Stimulated activated CD4-positive, alpha-beta T cell treated with anti-CD3 and anti-CD28 coated beads, Interleukin-4, amount 100 ng/mL, for 4 hours (primary cell): ENCODE measurements at places on chromosomes 2 and 18.

DNA sequence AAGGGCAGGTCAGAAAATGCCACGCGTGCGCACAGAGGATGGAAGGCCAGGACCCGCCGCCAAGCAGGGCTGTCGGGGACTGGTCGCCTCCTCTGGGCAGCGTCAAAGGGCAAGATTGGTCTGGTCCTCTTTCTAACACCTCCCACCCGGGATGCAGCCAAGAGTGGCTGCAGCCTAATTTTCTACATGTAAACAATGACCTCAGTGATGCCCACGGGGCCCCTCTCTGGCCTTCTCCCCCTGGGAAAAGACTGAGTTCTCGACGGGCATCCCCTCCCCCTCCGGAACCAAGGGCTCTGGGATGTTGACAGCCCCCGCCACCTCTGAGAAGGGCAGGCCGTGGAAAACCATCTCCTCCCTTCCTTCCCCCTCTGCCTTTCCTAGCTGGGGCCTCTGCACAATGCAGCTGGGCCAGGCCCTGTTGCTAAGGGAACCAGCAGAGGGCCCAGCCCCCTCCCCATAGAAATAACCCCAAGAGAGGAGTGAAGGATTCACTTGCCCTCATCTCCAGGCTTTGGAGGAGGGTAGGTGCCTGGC lies 80.0 kb upstream of the ZNF532 start:
- DNase-seq, result no peak

- no peak for DNase-seq
Measured at GRCh38 chr18:67582488-67582887, 66.0 kb upstream of the DSEL start.

DNA sequence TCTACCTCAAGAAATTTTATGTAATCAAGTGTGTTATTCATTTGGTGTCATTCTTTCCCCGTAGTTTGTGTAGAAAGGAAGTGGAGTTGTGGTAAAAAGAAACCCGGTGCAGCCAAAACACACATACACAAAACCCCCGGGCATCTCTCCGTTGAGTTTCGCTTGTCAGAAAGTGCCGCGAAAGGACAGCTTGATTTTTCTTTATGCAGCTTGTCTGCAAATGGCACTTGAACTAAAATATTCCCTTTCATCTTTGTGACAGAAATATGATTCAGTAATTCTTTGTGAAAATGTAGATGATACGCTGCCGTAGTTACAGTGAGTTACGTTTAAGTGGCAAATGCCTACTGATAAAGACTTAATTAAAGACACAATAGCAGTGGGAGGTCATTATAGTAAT lies 268.8 kb upstream of the SPRED2 start:
- DNase-seq, result no peak

DNA sequence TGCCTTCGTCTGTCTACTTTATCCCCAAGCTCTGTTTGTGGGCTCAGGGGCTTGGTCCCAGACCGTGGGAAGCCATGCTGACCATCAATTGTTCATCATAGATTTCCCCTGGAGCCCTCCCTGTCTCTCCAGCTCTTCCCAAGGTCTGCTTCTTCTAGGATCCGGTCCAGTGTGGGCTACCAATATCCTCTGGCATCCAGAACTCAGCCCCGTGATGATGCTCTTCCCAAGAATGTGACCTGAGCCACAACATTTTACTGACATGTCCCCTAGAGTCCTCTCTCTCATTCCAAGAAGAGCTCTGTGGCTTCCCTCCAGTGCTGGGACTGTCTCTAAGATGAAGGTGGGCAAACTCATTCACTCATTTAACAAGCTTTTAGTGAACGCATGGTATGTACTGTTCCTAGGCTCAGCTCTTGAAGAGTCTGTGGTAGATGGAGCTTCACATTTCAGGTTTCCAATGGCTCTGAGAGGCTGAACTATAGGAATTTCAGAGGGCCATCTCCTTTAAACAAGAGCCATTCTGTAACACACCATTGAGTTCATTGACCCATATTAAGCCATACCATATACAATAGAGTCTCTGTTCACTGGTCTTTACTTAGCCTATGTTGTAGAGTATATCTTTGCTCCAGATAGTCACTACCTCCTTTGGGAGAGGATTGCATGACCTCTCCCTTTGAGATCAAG lies 142.0 kb upstream of the APCDD1 start:
- DNase-seq, result no peak

GRCh38 chr2:19580830-19581229 lies 222.4 kb upstream of the OSR1 start:
- DNase-seq, result no peak

DNA sequence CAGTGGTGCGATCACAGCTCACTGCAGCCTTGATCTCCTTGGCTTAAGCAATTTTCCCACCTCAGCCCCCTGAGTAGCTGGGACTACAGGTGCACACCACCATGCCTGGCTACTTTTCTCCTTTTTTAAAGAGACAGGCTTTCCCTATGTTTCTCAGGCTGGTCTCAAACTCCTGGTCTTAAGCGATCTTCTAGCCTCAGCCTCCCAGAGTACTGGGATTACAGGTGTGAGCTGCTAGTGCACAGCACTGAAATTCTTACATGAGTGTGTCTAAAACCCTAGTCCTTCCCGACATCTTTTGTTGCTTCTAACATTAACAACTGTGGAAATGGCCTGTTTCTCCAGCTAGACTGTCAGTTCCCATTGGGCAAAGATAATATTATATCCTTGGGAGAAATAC lies 2.9 kb downstream of the UGP2 start:
- DNase-seq, result no peak

DNA sequence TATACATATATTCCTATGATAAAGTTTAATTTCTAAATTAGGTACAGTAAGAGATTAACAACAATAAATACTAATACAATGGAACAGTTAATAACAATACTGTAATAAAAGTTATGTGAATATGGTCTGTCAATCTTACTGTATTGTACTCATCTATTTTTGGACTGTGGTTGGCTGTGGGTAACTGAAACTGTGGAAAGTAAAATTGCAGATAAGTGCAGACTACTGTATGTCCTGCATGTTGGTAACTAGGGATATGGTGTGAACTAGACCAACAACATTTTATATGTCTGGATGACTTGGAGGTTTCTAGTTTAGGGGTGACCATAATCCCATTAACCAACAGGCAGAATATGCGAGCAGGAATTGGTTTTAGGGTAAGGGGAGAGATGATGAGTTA lies 23.3 kb downstream of the PHLPP1 start:
- no peak for DNase-seq

DNA sequence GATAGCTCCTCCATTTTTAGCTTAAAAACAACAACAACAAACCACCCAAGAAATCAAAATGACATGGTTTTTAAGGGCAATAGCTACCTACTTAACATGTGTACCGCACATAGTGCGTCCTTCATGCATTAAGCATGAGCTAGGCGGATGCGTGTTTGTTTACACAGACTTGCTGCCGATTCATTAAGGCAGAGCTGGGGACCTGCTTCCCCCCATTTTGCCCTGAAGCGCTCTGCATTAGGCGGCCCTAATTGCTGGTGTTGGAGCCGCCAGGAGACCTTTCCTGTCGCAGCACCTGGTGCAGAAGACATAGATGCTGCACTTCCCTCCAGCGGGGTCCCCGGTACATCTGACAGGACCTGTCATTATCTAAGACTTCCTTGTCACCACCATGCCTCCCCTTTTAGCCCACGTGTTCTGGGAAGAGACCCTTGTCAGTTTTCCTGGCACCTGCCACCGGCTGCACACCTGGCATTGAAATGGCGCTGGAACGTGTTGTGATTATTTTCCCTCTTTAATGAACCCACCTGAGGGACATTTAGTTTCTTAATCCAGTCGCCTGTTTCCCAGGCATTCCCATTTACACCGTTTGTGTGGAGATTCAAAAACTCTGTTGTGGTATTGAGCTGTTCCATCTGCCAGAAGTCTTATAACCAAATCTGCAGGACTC lies 261.1 kb upstream of the RAB12 start:
- no peak for DNase-seq

DNA sequence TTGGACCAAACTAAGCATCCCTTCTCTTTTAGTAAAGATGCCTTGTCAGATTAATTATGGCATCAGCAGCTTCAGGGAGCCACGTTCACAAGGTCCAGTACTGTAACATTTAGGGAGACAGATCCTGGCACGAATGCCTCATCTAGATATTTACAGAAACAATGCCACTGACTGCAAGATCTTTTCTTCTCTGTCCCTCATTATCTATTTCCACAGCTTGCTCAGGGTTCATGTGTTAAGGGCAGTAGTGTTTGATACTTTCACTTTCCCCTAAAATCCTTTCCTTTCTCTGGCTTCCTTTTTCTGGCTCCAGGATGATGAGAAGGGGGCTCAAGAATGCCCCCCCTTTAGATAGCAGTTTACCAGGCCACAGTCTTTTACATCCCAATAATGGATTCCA lies 393.9 kb downstream of the BCL11A start:
- no peak for DNase-seq

- DNase-seq, result no peak
Measured at GRCh38 chr2:216118474-216118873, 9.3 kb downstream of the XRCC5 start.

DNA sequence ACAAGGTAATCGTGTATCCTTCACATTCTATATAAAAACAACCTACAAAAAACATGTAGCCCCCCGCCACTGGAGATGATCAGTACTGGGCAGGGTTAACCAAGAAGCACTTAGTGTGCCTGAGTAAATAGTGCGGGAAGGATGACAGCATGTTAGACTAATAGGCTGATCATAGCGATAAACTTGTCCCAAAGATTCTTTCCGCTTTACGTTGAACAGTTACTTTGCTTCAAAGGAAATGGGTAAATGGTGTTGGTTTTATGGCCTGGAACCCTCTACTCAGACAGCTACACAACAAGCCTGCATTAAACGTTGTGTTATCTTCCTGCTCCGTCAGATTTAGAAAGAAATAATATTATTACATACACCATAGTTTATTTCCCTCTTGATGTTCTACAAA lies 67.7 kb downstream of the CTAGE1 start:
- no peak for DNase-seq

DNA sequence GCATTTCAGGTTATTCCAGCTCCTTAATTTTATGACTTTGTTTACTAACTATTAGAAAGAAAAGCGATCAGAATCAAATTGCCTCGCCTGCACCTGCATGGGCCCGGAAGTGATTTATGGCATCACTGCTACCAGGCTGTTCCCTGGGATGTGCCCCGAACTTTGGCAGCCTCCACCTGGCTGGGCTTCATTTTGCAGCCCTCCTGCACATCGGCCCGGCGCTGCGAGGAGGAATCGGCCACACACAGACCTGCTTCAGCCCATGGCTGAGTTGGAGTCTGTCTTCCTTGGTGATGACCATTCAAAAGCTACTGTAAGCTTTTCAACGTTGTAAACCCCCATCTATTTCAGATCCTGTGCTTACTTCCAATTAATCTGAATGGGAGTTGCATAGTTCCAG lies 638.0 kb downstream of the RNF144A start:
- no peak for DNase-seq

GRCh38 chr2:155357172-155357571 lies 658.7 kb downstream of the KCNJ3 start:
- DNase-seq, result no peak

- no peak for DNase-seq
Measured at GRCh38 chr2:29260142-29260772, 145.0 kb downstream of the CLIP4 start.

DNA sequence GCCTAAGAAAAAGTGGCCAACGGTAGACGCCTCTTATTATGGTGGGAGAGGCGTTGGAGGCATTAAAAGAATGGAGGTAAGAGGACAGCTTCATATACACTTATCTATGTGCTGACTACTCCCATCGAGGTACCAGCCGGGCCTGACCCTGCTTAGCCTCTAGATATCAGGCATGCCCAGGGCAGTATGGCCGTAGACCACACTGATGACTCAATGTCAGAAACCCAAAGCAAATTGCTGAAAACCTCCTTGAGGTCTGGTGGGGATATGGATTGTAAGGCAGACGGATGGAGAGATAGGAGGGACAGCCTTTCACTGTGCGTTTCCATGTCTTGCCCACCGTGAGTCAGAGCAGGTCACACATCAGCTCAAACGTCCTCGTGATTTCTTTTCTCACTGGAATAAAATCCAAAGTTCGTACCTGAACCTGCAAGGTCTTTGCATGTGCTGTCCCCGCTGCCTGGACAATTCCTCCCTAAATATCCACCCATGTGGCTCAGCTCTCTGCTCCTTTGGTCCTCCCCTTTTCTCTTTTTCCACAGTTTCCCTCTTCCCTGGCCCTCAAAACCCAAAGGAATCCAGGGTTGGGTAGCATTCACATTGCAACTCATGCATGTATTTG lies 168.9 kb downstream of the ANTXR1 start:
- DNase-seq, result no peak

DNA sequence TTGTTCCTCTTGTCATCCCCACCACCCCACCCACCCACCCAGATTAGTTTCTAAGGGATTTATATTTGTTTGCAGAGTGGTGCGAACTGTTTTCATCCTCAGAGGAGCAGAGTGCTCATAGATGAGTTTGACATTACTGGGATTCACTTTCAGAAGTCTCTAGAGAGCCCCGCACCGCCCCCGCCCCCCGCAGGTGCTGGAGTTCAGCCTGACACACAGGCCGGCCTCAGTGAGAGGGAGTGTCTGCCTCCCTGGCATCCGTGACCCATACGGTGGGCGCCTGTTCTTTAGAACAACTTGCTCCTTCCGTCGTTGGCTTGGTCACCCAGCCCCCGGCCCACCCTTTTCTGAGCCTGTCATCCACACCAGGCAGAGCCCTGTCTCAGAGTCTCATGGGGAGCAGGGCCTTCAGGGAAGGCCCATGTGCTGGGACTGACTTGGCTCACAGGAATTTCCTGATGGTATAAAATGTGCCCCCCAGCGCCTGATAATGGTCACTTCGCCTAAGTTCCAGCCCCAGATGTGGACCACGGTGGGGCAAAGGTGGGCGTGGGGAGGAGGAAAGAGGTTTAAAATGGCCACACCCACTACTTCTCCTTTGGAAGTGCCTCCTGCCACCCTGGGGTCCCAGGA lies 44.3 kb downstream of the HPCAL1 start:
- DNase-seq, result no peak

DNA sequence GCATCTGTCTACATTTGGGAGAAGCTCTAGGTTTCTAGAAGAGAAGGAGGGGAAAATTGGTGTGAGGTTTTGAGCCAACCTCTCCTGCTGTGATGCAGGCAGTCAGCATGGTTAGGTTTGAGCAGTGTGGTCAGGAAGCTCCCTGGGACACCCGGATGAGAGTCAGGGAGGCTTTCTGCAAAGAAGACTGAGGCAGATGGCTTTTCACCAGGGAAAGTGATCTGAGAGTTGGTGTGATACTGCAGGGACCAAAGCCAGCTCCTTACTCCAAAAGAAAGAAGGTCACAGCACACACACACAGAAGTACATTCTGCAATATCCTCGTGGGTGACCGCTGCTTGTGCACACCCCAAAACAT lies 75.8 kb upstream of the BCL11A start:
- DNase-seq, result no peak

DNA sequence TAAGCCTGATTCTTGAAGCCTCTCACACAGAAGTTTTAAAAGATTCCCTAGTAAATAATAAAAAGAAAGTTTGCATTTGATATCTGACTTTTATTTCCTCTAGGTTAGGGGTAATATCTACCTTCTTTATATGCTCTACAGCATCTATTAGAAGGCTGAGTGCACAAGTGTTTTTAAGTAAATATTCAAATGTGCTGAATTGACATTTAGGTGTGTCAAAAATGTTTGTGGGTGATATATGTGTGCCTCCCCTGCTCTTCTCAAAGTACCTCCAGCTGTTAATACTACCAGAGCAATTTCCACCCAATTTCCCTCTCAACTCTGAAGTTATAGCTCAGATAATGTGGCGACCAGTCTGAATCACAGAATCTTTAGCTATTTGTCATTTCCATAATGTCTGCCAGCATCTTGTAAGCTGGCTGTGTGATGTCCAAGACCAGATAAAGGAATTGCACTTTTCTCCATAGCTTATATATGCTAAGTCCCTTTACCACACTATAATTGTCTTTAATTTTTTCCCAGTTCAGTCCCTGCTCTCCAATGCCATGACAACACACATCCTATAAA lies 24.4 kb upstream of the ERMN start:
- DNase-seq, result no peak
